ENCODE measurements at places on chromosomes 1 and 21. TPM values are rescaled to one million over a fixed set of nuclear protein-coding genes. Genes with fewer than 3 reads are reported as not detected.

DNA sequence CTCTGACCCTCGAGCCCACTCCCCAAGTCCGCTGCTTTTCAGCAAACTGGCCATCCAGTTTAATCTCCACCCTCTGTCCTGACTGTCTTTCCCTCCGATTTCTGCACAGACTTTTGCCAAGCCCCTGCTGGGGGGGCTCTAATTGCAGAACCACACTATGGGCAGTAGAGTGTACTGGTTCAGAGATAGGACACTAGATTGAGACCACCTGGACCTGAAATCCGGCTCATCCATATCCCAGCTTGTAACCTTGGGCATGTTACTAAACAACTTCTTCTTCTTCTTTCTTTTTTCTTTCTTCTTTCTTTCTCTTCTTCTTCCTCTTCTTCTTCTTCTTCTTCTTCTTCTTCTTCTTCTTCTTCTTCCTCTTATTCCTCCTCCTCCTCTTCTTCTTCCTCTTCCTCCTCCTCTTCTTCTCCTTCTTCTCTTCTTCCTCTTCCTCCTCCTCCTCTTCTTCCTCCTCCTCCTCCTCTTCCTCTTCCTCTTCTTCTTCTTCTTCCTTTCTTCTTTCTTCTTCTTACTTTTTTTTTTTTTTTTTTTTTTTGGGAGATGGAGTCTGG is 7.7 kb downstream of the LRRC71 start:
- no peak for DNase-seq

The TRIM58 gene
- polyA plus RNA-seq, result 3.5 TPM

The TDRD10 gene
- polyA plus RNA-seq, result not detected

DNA sequence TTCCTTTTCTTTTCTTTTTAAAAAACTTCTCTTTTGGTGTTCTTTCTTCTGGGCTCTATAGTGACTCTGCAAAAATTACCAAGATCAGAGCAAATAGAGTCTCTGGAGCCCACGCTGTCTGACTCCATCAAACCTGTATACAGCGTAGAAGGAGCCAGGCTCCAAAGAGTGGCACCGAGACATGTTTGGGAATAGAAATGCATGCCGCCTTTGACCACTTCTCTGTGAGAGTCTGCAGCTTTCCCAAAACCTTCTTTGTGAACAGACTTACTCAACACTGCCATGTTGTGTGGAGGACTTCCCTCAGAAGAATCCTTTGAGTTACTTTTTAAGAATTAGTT is 55.3 kb downstream of the GORAB start:
- DNase-seq, result no peak

- no peak for DNase-seq
Observed at GRCh38 chr1:117231312-117231711, 20.6 kb upstream of the VTCN1 start.

GRCh38 chr1:206544562-206545257 is 37.4 kb downstream of the RASSF5 start:
- peak; percentile 42 for DNase-seq

The NPHS2 gene
- polyA plus RNA-seq, result not detected

The PLPPR5 gene
- polyA plus RNA-seq, result 0.26 TPM

The DCST1 gene
- not detected for polyA plus RNA-seq

GRCh38 chr1:94676686-94677085 is 135.1 kb upstream of the F3 start:
- DNase-seq, result no peak

DNA sequence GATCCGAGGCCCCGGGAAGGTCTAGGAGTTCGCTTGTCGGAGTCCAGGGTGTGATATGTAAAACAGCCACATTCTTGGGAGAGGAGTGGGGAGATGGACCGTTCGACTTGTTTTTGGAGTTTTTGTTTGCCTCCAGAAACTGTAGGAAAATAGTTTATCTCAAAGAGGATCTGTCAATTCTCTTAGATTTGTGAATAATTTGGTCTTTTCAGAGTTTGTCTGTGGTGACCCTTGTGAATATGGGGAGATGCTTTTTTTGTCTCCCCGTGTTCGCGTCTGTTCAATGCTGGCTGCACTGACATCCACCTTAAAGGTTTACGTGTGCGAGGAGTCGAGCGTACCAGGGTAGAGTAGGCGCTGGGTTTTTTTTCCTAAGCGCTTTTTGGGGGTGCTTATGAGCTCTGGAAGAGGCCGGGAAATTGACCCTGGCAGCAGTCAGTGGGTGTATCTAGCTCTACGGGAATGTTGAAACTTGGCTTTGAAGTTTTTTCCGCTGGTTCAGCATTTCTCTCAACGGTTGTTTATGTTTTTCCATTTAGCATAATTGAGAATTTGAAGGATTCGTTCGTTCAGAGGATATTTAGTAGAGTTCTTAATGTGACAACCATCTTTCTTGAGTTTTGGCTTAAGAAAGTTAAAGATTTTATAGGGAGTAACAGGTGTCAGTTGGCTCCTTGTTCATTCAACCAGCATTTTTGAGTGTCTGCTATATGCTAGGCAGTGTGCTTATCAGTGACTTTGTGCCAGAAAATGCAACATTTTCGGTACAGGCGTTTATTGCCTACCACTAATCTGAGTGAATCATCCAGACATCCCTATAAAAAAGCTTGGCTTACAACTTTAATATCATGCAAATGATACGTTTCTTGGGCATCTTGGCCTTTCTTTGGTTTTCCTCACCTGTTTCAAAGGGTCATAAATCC is 1.2 kb downstream of the SZRD1 start:
- DNase-seq, result peak; percentile 33

DNA sequence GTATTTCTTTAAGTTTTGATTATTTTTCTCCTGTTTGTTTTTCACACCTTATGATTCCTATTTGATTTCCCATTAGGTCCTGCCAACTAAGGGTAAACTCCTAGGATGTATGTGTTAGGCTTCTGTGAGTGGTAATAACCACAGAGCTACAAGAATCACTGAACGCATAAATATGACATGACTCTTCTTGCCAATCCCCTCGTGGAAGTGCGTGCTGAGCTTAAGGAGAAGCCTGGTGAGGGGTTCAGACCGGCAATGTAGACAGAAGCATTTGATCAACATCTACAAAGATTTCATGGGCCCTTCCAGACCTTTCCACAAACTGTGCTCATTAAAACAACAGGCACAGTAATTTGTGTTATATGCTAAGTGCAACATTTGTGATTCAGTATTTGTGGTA is 273.8 kb upstream of the SNX7 start:
- peak; percentile 69 for DNase-seq

The ANKRD65 gene
- polyA plus RNA-seq, result 1.9 TPM

The EDN2 gene
- not detected for polyA plus RNA-seq

DNA sequence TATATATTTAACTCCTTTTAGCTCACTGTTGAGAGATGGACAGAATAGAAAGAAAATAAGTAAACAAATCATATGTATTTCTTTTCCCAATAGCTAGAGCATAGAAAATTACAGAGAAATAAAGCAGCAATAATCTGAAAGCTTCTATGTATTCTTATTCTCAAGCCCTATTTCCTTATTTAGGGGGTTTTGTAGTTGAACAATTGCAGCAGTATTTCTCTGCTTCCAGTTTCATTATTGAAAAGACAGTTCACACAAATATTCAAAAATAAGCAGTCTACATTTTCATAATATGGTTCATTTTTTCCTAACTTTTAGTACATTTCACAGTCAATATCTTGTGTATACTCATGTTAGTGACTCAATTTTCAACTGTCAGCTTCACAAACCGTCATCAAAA is 638.2 kb downstream of the MRPL39 start:
- DNase-seq, result no peak

DNA sequence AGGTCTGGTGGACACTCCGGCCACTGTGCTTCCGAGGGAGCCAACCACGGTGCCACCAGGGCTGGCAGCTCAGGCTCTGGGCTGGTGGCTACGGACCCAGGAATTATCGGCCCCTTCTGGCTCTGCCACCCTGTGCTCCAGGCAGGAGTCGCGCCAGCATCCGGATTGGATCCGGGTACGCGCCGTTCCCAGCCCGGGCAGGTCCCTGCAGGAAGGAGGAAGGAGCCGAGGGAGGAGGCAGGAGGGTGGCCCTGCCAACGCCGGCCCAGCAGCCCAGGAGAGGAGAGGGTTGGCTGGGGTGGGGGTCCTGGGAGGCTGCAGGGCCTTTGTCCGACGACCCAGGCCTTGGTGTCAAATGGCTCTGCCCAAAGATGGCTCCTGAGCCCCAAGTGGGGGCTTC is 160.5 kb downstream of the CASZ1 start:
- DNase-seq, result no peak

The RPE65 gene
- not detected for polyA plus RNA-seq

The KLHDC9 gene
- 1.5 TPM for polyA plus RNA-seq

The MARCKSL1 gene
- polyA plus RNA-seq, result 79.1 TPM

The GORAB gene
- polyA plus RNA-seq, result 13.8 TPM

- DNase-seq, result peak; percentile 14
Observed at GRCh38 chr1:41313661-41314131, 47.5 kb upstream of the FOXO6 start.

The COL9A2 gene
- 0.40 TPM for polyA plus RNA-seq

The LCK gene
- polyA plus RNA-seq, result not detected

DNA sequence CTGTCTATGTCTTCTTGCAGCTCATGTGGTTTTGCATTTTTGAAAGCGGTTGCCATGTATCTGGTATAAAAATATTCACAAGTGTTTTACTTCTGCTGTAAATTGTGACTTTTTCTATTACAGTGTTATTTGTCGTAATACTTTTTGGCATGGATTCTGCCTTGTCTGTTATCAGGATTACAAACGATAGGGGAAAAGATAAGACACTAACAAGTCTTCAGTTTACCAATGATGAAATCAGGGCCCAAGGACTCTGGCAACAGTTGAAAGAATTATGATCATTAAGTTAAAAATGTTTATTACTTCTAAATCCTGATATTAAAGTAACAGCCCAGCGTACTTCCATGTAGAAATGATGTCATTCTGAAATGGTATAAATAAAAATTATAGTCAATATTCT is 298.8 kb downstream of the KIF26B start:
- no peak for DNase-seq

The MAP1LC3C gene
- 0.53 TPM for polyA plus RNA-seq

DNA sequence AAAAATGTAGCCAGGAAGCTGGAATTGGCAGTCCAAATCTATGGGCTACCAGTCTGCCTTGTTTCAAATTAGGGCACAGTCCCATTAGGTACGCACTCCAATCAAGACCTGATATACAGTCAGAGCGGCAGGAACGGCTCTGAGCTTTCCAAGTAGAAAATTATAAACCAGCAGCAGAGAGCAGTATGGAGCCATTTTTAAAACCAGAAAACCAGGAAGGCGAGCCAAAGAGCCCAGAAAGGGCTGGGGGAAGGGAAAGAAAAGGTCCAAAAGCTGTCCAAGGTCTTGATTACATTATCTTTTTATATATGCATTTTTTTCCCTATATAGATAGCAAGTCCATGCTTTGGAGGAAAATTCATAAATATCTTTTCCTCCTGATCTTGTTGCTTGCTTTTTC is 719.0 kb downstream of the RWDD3 start:
- DNase-seq, result peak; percentile 47

- DNase-seq, result peak; percentile 68
Observed at GRCh38 chr1:30911059-30911954, 2.7 kb upstream of the SDC3 start.

GRCh38 chr1:11855430-11855829 is 3.3 kb downstream of the NPPB start:
- DNase-seq, result no peak

All from fibroblast of lung (primary cell).